ENCODE measurements at places on chromosomes 5 and 9.

GRCh38 chr5:154498591-154498990 is 20.6 kb upstream of the HAND1 start:
- DNase-seq = no peak

DNA sequence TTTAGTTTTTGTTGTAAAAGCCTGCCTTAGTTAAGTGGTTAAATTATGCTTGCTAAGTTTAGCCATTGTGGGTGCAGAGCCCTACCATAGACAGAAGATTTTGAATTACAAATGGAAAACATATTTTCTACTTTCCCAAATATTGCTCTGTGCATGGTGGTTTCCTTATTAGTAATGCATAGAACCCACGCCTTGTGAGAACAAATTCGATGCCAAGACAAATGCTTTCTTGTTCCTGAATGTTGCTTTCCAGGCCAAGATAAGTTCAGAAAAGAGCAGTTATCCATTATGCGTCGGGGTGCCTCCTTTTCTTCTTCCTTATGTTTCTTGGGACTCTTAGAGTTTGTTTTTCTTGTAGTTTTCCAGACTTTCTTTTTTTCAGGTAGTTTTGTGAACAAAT is 31.0 kb upstream of the GARNL3 start:
- DNase-seq = no peak

GRCh38 chr9:80649001-80649420 is 1040.3 kb downstream of the TLE1 start:
- DNase-seq = peak; percentile 35

DNA sequence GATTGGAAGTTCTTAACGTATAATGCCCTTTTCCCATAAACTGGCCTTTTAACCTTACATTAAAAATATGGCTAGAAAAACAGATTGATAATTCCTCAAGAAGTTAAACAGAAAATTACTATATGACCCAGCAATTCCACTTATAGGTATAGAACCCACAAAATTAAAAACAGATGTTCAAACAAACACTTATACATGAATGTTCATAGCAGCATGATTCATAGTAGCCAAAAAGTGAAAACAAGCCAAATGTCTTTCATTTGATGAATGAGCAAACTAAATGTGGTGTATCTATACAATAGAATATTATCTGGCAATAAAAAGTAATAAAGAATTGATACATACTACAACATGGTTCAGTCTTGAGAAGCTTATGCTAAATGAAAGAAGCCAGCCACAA is 35.5 kb downstream of the POU5F2 start:
- DNase-seq = no peak

GRCh38 chr5:94746731-94747124 is 128.3 kb downstream of the SLF1 start:
- DNase-seq = no peak

GRCh38 chr9:126398403-126399058 is 71.9 kb downstream of the MVB12B start:
- DNase-seq = no peak

DNA sequence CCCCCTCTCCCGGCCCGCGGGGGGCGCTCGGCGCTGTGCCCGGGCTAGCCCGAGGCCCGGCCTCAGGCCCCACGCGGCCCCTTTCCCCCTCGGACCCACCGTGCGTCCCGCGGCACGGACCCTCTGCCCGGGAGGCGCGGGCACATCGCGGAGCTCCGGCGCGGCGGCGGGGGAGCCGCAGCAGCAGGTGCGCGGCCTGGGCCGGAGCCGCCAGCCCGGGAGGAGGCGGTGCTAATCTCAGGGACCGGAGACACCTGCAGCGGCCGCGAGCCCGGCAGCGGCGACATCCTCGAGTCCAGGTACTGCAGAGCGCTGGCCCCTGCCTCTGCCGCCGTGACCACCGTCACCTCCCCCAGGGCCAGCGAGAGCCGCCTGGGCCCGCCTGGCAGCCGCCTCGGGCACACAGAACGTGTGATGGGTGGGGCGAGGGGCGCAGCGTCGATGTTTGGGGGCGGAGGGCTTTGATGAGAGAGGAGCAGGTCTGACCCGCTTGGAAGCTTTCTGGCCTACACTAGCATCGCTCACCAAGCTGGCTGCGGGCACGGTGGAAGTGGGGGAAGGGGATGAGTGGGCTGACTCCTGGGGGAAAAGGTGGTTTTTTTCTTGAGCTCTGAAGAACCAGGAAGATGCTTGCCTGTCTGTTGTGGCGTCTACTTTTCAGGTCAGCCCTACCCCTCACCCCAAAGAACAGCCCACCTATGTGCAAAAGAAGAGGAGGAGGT is 524 bp downstream of the CYFIP2 start:
- DNase-seq = no peak

GRCh38 chr5:117800261-117800660 is 1188.1 kb downstream of the DTWD2 start:
- DNase-seq = peak; percentile 11

DNA sequence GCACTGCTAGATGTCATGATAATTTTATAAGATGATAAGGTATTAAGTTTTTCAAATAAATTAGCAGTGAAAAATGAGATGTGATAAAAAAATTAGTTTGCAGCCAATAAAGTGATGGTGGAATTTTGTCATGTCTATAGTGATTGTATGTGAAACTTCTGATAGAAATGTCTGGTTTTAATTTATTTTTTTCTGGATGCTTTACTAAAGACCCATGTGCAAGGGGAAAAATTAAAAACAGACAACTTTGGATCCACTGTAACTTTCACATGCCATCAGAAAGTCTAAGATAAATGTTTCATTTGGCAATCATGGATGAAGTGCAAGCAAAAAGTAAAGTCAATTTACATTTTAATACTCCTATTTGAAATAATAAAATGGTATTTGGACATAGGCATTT is 4.4 kb upstream of the NDUFS4 start:
- no peak for DNase-seq

DNA sequence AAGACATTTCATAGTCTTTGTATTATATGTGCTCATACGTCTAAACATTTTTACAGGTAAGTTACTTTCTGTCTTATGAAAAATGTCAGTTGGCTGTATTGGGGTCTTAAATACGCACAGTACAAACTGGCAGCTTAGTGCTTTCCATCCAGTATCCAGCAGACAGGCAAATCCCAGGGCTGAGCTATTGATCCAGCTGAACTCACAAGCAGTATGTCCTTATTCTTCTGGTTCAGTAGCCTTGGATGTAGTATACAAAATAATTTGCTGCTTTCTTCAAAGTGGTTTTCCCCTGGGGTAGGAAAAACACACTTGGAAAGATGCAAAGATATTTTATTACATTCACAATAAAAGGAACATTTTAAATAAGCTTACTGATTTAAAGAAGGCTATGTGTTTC is 617.2 kb downstream of the NR2F1-AS1 start:
- no peak for DNase-seq

DNA sequence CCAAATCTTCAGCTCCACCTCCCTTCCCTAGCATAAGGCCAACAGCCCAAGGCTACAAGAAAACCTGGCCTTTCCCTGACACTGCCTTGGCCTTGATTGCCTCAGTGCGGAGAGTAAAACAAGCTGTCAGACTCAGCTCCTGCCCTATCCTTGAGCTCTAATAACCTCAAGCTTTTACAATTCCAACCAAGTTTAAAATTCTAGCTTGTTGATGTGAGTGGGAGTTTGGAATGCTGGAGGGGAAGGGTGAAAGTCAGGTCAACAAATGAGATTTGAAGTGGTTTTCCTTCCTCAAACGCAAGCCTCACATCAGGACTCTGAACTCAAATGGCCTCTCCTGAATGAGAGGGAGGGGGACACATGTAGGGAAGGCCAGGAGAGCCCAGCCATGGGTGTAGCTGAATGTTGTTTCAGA is 197.0 kb upstream of the VLDLR start:
- no peak for DNase-seq

DNA sequence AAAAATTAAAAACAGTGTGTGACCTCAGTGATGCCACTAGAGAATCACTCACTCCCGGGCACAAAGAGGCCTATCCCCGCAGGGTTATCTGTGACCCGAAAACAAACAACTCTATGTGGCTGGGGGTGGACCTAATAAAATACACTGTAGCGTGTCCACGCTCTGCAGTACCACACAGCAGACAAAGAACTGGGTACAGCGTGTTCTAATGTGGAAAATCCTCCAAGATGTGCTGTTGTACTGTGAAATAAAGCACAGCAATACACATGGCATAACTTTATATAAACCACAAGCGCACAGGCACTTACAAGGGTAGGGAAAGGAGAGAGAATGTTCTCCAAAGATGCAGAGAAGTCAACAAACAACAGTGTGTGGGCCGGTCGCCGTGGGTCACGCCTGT is 8.1 kb upstream of the SLC34A1 start:
- no peak for DNase-seq

GRCh38 chr5:167361795-167362194 is 929.6 kb upstream of the WWC1 start:
- no peak for DNase-seq

All from GM04504 (cell line).